ENCODE measurements at places on chromosomes 12 and 14.

DNA sequence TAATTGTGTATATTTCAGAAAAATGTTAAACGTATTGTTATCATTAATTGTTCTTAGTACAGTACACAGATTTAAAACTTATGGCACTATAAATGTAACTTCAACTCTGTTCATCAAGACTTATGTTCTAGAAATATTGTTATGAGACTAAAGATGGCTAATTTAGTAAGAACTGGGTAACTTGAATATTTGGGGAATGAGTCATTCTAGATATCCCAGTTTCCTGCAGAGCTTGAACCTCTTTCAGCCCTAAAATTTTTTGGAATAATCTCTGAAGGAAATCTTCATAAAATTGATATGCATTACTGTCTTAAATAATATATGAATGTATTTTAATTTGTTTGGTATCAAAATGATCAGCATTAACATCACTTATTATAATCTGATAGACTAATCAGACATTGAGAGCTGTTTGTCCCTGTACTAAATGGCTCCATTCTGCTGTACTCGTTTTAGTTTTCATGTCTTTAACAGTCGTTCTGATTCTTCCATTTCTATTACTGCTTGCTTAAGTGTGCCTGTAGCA, 87.1 kb downstream of the VEZT start:
- no peak for DNase-seq

GRCh38 chr12:114400925-114401324, 5.0 kb downstream of the TBX5 start:
- DNase-seq = no peak

- DNase-seq = no peak
These were observed 40.0 kb downstream of the FBXW8 start for GRCh38 chr12:116950628-116951325.

DNA sequence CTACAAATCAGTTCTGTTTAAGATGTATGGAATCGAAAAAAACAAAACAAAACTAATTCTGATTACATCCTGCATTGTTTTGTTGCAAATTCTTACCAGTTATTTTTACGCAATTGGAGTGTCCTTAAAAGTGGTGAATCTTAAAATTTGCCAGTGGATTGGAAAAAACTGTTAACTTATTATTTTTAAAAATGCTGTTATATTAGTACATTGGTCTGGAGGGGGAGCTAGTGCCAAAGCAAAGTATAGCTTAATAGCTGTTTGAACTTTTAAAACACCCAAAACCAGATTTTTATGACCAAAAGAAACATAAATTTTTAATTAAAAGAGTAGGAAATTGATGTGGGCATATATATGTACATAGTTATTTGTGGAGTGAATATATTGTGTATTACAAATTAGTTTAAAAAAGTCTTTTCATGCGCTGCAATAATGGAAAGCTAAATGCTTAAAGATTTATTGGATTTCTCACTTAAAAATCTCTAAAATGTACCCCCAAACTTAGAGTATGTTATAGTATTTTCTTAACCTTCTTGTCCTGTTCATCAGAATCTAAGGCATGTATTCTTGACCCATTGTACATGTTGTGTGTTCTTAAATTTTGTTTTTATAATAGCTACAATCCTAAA, 2.5 kb downstream of the FUT8 start:
- DNase-seq = no peak

GRCh38 chr12:104567832-104568486, 111.2 kb downstream of the CHST11 start:
- DNase-seq = no peak

- no peak for DNase-seq
These were observed 172.8 kb upstream of the KITLG start for GRCh38 chr12:88753066-88753465.

DNA sequence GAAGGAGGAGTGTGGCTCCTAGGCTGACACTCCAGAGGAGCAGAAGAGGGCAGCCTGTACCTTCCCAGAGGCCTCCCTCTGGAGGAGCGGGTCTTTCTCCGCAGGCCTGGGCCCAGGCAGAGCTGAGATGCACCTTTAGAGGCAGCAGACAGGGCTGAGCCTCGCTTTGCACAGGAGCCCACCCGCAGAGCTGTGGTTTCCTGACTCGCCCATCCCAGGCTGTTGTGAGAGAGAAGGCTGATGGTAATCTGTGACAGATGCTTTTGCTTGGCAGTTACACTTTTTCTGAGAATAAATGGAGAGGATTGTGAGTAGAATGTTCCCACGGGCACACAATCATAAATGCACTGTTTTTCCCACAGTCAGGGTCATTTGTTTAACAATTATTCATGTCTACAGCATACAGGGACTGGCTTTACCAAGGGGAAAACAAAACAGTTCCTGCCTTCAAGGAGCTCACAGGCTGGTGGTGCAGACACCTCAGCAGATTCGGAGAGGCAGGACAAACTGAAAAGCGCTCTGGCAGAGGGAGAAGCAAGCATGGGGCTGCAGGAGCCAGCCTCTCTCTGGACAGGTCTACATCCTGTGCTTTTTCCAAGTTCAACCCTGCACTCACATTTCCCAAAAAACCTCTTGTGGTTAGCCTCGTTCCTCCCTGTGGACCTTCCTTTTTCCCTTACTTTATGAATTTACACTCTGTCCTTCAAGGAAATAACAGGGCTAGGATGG, 13.9 kb downstream of the EVL start:
- no peak for DNase-seq

Measured in SHP77 treated with DMSO at 0.1 percent for 48 hours (cell line).